ENCODE measurements at places on chromosomes 3 and 15.

GRCh38 chr3:147371140-147371539, 35.2 kb downstream of the ZIC4 start:
- no peak for DNase-seq

- DNase-seq: no peak
Measured at GRCh38 chr3:128995737-128996136, 1.9 kb upstream of the CFAP92 start.

DNA sequence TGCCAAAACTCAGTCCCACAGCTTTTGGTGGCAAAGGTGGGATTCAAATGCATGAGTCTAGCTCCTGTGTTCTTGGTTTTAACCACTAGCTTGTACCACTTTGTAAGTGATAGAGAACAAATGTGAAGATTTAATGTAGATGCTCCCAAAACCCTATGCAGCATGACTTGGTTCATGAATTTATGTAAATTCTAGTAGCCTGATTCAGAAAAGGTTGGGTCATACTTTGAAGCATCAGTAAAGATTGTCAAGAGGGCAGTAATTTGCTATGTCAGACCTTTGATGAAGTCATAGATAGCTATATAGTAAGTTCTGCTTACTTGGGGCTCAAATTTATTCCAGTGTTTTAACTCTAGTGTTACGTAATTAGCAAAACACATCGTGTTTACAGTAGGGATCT, 75.6 kb downstream of the VPS8 start:
- no peak for DNase-seq

GRCh38 chr15:38062696-38063095, 128.3 kb downstream of the TMCO5A start:
- no peak for DNase-seq

- DNase-seq: no peak
Measured at GRCh38 chr15:53437985-53438841, 321.2 kb downstream of the WDR72 start.

GRCh38 chr3:30741889-30742288, 135.5 kb downstream of the TGFBR2 start:
- DNase-seq: no peak

GRCh38 chr15:75597667-75598341, 18.7 kb upstream of the PTPN9 start:
- no peak for DNase-seq

- no peak for DNase-seq
Measured at GRCh38 chr3:177193688-177194268, 3.5 kb downstream of the TBL1XR1 start.

DNA sequence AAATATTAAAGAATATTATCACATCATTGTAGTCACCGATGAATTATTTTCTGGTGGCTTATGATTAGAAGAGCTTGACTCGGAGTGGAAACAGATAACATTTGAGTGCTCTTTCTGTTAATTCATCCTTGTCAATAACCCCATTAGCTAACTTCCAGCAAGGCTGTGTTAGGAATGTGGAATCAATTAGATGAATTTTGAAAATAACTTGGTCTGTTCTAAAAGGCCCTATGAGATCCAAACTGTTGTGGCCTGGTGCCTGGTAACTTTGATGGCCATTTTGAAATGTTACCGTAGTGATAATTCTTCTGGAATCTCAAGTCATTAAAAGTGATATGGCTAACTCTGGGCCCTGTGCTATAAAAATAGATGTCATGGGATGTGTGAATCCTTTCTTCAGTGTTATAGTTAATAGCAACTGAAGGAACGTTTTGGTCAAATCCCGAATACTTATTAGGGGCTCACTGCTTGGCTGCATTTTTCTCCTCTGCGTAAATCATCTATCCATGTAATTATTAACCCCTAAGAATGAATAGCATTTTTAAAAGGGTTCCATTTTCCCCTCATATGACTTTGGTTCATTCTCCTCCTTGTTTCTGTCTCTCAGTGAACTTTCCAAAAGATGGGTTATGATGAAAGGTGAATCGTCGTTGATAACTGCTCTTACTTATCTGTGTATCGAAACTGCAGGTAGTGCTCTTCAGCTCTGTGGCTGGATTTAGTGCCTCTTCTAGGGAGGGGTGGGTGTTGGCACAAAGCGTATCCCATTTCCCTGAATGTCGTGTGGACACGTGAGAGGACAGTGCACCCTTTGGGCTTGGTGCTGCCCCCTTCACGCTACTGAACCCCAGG, 82.7 kb downstream of the IGF1R start:
- DNase-seq: no peak

- peak; percentile 70 for DNase-seq
Measured at GRCh38 chr3:32709346-32709745, 24.4 kb downstream of the CNOT10 start.

- DNase-seq: no peak
Measured at GRCh38 chr3:145177828-145178227, 983.2 kb downstream of the PLOD2 start.

GRCh38 chr3:35670408-35670965, 31.2 kb downstream of the ARPP21 start:
- DNase-seq: no peak

DNA sequence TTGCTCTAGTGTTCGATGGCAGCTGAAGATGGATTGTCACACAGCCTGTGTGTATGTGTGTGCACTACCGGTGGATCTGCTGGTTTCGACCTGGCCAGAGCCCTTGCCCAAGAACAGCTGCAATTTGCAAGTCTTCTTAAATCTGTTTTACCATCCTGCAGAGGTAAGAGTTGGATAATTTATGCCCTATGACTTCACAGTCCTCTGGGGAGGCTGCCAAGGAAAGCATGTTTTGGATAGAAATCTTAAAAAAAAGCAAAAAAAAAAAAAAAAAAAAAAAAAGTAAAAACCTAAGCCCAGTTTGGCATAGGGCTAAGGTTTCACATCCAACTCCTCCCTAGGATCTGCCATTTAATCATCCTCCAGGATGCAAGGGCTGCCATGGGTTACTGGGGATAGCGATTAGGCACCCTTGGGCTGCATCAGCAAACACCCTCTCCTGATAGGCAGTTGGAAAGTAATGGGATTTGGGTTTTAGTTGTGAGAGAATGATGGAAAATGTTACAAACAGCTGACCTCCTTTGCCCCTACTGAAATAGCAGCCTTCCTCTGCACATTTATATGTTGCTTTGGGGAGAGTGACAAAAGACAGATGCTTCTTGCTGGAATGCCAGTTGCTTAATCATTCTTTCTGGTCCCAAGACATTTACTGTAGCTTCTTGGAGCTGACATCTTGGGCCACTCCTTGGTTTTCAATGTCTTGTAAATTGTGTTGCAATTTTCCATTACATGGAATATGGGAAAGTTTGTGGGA, 35.4 kb downstream of the CD200R1L start:
- no peak for DNase-seq

- no peak for DNase-seq
Measured at GRCh38 chr3:4887177-4887576, 92.1 kb upstream of the BHLHE40 start.

DNA sequence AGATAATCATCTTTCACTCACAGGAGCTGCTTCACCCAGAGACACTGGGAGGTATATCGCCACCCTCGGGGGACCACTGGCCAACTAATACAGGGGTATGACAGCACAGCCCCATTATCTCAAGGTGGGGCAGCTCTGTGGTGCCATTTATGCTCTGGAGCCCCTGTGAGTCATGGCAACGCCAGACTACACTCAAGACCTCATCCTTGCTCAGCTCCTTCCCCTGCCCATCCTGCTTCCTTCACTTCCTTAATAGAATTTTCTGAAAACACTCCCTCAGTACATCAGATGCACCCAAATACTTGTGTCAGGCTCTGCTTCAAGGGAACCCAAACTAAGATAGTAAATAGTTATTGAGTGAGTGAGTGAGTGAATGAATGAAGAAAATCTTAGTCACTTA, 45.7 kb downstream of the TRIM42 start:
- no peak for DNase-seq

DNA sequence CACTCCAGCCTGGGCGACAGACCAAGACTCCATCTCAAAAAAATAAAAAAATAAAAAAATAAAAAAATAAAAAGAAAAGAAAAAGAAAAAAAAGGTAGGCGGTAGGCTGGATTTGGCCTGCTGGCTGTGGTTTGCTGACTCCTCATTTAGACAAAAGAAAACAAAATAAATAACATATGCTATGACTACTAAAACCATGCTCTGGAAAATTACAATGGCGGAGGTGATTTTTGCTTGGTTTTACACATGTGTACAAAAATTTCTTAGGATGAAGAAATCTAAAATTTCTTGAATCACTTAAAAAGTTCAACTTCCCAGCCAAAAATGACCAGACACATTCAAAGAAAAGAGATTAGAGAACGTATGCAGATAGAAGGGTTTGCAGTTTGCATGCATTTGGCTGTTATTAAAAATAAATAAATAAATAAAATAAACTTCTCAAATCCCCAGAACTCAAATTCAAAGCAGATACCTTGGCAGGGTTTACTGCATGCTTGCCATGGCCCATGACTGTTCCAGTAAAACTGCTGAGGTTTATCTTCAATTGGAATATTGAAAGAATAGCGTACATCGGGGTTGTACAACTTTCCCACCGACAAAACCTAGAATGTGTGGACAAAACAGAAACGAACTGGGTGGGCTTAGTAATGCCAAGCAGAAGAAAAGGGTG, 65.9 kb downstream of the ADAMTS9 start:
- no peak for DNase-seq

DNA sequence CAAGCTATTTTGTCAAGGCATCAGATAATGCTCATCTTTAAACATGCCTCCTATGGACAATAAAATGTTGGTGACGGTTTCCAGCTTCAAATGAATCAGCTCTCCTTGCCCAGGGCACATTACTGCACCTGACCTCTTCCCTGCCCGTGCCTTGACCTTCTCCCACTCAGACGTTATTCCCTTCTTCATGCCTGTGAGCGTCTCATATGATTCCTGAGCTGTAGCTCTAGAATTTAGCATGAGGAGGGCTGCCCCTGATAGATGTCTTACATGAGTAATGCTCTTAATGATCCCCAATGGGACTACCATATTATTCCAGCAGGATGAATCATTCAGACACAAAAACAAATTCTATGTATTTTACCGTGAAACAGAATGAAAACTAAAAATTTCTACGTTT, 762.7 kb downstream of the ROBO1 start:
- no peak for DNase-seq

GRCh38 chr3:52842424-52842823, 7.6 kb upstream of the MUSTN1 start:
- DNase-seq: no peak

- DNase-seq: peak; percentile 4
Measured at GRCh38 chr3:112582244-112582874, 20.5 kb downstream of the SLC35A5 start.

DNA sequence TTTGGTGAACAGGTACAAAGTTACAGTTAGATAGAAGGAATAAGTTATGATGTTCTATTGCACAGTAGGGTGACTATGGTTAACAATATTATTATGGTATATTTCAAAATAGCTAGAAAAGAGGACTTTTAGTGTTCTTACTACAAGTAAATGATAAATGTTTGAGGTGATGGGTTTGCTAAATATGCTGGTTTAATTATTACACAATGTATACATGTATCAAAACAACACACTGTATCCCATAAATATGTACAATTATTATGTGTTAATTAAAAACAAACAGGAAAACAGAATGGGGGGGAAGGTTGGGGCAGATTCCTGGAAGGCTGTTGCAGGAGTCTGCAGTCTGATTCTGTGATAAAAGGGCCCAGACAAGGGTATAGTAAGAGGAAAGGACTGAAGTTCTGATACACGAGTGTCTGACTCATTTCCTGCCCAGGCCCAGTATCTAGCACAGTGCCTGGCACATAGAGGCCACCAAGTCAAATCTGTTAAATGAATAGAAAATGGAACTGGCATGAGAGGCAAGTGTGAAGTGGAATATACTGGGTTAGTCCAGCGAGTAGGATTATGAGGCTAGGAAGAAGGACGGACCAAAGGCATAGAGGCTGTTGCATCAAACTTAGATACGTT, 7.2 kb upstream of the ENTPD3 start:
- DNase-seq: no peak

- no peak for DNase-seq
Measured at GRCh38 chr3:177596248-177596815, 399.1 kb upstream of the TBL1XR1 start.

DNA sequence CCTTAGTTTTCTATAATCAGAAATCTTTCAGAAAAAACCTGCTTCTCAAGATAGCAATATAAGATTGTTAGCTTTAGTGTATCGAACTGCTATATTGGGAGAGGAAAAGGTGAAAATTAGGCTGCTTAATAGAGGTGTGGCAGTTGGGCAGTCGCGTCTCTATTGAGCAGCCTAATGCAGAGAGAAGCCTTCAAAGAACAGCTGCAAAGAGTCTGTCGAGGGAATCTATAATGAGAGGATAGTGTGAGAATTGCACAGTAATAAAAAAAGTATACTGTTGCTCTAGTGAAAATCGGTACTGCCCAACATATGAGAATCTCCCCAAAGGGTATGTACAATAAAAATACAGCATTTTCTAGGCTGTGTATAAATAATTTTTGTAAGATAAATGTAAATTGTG, 184.4 kb downstream of the TCF12 start:
- DNase-seq: no peak

GRCh38 chr15:48631176-48631770, 14.2 kb downstream of the FBN1 start:
- no peak for DNase-seq

GRCh38 chr3:188165596-188165995, 11.6 kb downstream of the LPP start:
- no peak for DNase-seq

- no peak for DNase-seq
Measured at GRCh38 chr3:178182337-178182779, 353.9 kb upstream of the KCNMB2 start.

DNA sequence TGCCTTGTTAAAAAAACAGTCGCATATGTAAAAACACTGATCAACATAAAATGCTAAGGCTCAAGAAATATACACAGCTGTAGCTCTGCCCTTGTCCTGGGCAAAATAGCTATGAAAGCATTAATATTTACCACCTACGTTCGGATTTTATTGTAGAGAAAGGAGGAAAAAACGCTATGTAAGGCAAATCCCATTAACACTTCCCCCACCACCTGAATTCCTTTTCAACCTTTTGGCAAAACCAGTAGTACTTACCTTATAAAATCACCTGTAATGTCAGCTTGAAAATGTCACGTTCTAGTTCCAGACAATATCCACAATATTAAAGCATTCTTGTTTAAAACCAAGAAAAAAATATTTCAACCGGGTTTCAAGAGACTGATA, 3.6 kb downstream of the TRA2B start:
- no peak for DNase-seq

DNA sequence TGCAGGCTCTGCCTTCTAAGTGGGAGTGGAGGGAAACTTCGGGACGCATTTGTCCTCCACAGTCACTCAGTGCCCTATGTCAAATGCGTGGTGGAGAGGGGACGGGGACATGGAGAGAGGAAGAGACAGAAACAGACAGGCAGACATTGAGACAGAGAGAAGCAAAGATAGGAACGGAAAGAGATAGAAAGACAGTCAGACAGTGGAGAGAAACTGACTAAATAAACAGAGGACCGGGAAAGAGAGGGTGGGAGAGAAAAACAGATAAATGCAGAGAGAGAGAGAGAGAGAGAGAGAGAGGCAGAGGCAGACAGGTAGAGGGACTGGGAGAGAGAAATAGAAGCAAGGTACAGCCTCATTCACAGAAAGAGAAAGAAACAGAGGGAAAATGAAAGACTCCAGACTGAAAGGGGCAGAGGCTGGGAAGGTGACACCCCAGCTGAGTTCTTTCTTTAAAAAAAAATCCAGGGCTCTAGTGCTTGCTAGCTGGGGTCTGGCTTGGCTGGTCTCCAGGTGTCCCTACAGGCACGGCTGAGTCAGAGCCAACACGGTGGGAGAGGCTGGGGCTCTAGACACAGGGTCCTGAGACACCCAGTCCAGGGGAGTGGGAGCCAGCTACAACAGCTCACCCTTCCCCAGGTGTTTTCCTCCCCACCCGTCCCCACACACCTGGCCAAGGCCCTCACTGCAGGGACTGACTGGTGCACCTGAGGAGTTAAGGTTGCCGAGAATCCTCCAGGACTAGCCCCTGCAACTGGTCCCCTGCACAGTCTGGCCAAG, 506.1 kb upstream of the PROK2 start:
- DNase-seq: no peak
